ENCODE measurements at places on chromosomes 4 and X.

DNA sequence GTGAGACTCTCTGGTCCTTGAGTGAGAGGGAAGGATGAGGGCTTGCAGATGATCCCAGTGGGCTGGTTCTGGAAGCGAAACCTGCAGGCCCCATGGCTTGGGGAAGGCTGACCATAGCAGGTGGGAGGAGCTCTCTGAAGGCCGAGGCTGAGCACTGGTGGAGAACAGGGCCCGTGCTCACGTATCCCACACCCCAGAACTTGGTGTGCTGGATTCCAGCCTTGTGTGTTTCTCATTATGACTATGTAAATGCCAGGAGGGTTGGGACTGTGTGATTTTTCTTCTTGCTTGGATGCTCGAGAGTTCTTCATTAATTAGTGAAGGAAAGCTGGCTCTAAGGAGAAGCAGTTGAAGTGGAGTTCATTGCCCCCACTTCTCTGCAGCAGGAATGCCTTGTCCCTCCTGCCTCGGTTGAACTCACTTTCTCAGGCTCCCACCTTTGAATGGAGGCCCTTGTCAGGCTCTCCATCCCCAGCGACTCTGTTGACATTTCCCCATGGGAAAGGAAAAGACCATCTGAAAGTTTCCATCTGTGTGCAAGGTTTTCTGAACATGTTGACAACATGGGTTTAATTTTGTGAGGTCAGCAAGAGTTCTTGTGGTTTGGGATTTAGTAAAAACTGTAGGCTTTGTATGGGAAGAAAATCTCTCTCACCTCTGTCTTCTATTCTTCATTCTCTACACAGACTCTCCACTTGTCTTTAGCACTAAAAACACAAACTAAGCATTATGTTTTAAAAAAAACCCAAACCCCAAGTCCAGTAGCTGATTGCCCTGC lies 57.7 kb downstream of the TBL1X start:
- DNase-seq: no peak

DNA sequence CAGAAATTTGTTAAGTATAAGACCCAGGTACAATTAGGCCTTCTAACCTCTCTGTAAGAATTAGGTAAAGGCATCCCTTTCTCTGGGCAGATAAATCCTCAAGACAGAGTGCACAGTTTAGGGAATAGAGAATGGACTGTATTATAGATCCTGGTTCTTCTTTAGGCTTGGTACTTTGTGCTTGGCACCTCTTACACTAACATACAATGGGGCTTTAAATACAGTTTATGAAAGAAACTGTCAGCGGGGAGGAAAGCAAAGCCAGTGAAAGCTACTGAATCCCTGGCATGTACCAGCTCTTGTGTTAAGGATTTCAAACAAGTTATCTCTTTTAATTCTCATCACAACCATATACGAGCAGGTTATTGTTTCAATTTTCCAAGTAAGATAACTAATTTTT lies 1350.0 kb downstream of the ADGRL3 start:
- DNase-seq: no peak

GRCh38 chr4:123832173-123833026 lies 435.8 kb downstream of the SPRY1 start:
- peak; percentile 83 for DNase-seq

- DNase-seq: peak; percentile 81
Measured at GRCh38 chr4:77600521-77601451, 4.8 kb upstream of the CXCL13 start.

- no peak for DNase-seq
Measured at GRCh38 chr4:141643557-141643956, 7.2 kb downstream of the IL15 start.

DNA sequence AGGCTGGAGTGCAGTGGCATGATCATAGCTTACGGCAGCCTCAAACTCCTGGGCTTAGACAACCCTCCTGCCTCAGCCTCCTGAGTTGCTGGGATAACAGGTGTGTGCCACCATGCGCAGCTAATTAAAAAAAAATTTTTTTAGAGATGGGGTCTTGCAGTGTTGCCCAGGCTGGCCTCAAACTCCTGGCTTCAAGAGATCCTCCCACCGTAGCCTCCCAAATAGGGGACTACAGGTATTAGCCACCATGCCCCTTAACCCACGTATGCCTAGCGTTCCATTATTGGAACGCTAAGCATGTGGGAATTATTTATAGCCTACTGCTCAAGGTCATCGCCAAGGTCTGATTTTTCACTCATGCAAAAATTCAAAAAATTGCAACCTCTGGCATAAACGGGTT lies 20.3 kb upstream of the UBE2D3 start:
- DNase-seq: no peak

- DNase-seq: no peak
Measured at GRCh38 chr4:40812856-40813255, 63.1 kb downstream of the NSUN7 start.

DNA sequence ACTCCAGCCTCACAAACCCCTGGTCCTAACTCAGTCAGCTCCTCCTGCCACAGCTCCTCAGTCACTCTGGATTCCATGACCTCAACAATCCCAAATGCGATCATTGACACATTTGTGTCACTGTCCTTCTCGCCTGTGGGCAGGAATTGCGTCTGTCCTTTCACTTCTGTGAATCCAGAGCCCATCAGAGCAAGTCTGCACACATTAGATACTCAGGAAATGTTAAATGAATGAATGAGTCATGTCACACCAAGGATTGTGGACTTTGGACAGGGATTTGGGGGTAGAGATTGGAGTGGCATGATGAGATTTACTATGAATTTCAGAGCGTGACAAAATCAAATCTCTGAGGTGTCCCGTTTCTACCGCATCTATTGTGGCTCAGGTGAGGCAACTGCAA lies 11.8 kb upstream of the CLDN24 start:
- DNase-seq: no peak

DNA sequence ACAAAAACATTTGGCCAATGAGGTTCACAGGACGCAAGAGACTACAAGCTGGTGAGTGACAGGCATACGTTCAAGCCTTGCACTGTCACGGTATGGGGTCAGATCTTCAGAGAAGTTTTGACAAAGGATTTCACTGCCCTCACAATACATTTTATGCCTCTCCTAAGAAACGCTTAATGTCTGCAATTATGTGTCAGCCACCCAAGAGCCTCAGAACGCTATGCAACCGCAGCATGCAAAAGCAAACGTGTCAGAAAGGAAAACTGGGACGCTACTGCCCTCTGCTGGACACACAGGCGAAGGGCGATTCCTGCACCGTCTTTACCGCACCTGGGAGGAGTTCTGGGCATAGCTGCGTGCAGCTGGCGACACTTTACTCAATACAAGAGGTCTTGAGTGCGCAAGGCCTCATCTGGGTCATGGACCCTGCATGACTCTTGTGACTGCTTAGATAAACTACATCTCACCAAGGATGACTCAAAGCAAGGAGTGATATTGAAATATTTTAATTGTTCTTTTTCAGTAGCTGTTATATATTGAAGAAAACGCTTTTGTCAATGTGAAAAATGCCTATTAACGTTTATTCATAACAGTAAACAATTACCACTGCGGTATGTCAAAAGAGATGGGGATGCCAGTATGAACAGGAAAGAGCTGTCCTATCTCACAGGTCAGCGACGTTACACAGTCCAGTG lies 147.6 kb upstream of the FRG1 start:
- peak; percentile 76 for DNase-seq

GRCh38 chrX:66000178-66000577 lies 39.7 kb downstream of the VSIG4 start:
- DNase-seq: no peak

DNA sequence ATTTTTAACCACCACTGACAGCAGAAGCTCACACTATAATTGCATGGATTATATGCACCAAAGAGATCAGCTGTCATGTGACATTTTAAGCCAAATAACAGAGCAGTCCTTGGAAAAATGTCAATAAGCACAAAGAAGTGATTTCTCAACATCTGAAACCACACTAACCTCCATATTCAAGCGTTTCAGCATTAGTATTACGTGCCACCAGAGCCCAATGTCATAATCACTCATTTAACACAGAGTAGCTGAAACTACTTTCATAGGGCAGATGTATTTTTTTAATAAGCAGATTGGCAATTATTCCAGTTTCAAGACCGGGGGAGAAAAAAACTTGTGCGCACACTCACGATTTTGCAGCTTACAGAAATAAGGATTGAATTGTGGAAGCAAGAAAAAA lies 76.6 kb downstream of the SH3KBP1 start:
- peak; percentile 25 for DNase-seq

GRCh38 chrX:68721991-68722860 lies 74.8 kb downstream of the STARD8 start:
- DNase-seq: no peak

DNA sequence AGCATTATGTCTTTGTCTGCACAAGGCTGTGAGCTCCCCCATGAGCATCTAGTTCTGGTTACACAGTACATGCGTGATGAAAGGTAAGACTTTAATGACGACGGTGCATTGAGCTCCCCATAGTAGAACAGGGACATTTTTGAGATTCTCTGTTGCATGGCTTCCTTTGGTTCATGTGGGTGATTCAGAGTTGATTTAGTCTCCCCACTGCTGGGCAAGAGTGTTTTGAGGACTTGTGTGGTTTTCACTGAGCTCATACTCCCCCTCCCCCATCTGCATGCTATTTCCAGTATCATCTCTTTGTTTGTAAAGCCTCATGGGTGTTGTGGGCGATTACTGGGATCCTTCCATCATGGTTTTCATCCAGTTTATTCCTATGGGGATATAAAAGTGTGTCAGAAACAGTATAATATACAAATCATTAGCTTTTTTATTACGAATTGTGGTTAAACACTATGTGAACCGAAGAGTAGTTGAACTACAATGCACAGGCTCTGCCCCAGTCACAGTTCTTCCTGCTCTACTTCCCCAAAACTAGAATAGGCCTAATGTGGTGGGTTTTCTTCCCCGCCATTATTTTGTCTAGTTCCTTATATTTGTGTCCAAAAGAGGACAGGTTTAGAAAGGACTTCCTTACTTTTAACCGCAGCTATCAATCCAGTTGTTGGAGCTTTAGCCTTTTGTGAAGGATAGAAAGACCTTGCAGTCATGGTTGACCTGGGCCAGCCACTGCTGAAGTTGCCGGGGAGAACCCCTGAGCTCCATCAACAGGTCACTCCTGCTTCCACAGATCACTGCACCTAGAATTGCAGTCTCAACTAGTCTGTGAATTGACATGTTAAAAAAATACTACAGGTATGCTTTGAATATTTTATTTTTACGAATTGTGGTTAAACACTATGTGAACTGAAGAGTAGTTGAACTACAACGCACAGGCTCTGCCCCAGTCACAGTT lies 30.4 kb downstream of the KIT start:
- DNase-seq: no peak

GRCh38 chrX:109774706-109775105 lies 41.6 kb upstream of the ACSL4 start:
- peak; percentile 22 for DNase-seq

- DNase-seq: no peak
Measured at GRCh38 chrX:140975472-140975871, 26.9 kb upstream of the SPANXB1 start.

- no peak for DNase-seq
Measured at GRCh38 chr4:126986828-126987227, 645.9 kb upstream of the INTU start.

GRCh38 chr4:184792950-184793555 lies 32.7 kb downstream of the ACSL1 start:
- peak; percentile 98 for DNase-seq

- DNase-seq: no peak
Measured at GRCh38 chr4:171532968-171533367, 280.2 kb upstream of the GALNTL6 start.

- DNase-seq: no peak
Measured at GRCh38 chrX:44908827-44909226, 35.8 kb downstream of the KDM6A start.

GRCh38 chrX:153941336-153942252 lies 2.8 kb downstream of the RENBP start:
- no peak for DNase-seq

GRCh38 chr4:1723131-1723801 lies 1.9 kb downstream of the TACC3 start:
- no peak for DNase-seq

GRCh38 chr4:8045909-8046308 lies 106.2 kb upstream of the AFAP1 start:
- DNase-seq: no peak

GRCh38 chr4:53937918-53938317 lies 126.5 kb downstream of the CHIC2 start:
- no peak for DNase-seq

- no peak for DNase-seq
Measured at GRCh38 chr4:40829586-40829985, 79.8 kb downstream of the NSUN7 start.

DNA sequence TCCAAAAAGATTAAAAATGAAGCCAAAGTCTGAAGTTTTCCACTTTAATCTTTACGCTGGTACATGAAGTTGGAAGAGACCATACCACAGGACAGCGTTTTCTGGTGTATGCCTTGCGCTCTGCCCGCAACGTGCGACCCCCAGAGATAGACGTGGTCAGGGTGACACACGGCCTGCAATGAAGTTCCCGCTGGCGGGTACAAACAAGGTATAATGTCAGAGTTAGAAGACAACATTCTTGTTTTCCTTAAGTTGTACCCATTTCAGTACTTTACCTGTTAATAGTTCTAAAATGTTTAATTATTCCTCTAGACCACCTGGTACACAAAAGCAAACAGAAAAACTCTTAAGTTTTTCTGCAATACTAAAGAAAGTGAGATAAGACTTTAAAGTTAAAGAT lies 4.8 kb downstream of the HNRNPDL start:
- no peak for DNase-seq

- no peak for DNase-seq
Measured at GRCh38 chrX:11499076-11500044, 166.4 kb downstream of the ARHGAP6 start.

- DNase-seq: peak; percentile 25
Measured at GRCh38 chr4:103204111-103204510, 6.0 kb upstream of the CENPE start.

DNA sequence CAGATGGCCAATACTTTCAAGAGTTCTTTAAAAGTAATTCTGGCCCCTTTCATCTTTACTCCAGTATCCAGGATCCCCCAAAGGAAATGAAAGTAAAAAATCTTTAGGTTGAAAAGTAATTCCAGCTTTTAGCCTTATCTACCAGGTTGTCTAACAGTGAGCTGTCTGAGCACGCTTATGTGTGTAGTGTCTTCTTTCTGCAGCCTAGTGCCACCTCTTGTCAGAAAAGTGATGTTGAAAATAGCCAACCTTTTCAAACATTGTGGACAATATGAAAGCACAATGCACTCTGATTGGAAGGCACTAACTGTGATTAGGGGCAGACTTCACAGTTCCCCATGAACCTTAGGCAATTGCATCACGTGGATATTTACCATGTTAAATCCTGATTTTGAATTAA lies 92.1 kb downstream of the RELL1 start:
- DNase-seq: no peak

GRCh38 chrX:642436-643240 lies 12.0 kb downstream of the SHOX start:
- DNase-seq: no peak

- DNase-seq: peak; percentile 18
Measured at GRCh38 chrX:12824944-12825343, 33.7 kb downstream of the PRPS2 start.

DNA sequence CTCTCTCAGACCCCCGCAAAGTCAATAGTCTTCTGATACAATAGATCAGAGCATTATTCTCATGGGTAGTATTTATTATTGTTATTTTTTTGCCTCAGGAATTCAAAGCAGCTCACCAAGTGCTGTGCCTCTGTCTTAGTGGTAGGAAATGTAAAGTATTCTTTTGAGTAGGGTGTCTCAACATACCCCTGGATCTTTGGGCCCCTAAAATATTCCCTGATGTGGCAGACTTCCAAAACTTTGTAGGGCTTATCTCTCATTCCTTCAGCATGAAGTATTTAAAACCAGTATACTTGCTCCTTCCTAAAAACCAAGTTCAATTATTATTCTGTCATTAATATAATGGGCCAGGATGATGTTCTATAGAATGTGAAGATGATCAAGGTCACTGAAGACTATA lies 115.3 kb upstream of the ZNF827 start:
- DNase-seq: no peak

- DNase-seq: no peak
Measured at GRCh38 chrX:154729439-154729838, 21.4 kb downstream of the GAB3 start.

Measured in COLO829 (cell line).